Naive B cell (primary cell): ENCODE measurements at places on chromosomes 12 and 14.
A peak's percentile ranks its signal among the peaks of the same experiment; 100 is the strongest.

GRCh38 chr12:88752183-88752582 is 171.9 kb upstream of the KITLG start:
- no peak for DNase-seq

DNA sequence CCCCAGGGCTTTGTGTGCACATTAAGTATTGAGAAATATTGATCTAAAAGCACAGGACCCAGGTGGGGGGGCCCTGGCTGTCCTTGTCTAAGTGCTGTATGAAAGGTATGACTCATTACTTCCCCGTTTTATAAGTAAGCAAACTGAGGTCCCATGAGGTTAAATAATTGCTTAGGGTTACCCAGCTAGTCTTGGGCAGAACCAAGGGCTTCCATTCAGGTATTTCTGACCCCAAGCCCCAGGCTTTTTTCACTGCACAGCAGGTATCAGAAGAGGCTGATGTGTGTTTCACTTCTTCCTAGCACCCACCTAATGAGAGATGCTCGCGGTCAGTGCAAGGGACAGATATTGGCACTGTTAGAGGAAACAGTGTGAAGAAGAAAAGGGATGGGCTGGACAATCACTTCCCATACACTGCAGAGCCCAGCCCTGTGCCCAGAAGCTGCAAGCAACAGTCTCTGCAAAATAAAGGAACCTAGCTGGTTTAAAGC is 4.7 kb upstream of the TC2N start:
- peak; percentile 7 for DNase-seq

DNA sequence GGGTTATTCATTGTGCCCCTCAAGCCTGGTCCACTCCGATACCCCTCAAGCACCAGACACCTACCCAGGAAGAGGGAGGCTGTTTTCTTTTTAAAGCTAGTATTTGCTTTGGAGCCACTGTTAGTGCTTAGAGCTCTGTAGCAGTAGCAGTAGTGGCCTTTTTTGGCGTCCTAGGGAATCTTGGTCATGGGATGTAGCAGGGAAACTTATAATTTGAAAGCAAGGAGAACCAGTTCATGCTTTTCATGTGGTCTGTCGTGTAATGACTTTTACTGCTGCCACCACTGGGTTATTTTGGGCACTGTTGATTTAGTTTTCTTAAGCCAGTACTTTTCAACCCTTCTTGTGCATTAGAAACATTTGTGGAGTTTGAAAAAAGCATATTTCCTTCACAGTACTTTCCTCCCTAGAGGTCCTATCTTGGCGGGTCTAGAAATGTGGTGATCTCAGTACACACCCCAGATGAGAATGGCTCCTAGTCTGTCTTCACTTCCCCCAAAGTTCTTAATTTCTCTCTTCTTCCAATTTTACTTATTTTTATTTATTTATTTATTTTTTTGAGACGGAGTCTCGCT is 49.7 kb downstream of the MARK3 start:
- no peak for DNase-seq

DNA sequence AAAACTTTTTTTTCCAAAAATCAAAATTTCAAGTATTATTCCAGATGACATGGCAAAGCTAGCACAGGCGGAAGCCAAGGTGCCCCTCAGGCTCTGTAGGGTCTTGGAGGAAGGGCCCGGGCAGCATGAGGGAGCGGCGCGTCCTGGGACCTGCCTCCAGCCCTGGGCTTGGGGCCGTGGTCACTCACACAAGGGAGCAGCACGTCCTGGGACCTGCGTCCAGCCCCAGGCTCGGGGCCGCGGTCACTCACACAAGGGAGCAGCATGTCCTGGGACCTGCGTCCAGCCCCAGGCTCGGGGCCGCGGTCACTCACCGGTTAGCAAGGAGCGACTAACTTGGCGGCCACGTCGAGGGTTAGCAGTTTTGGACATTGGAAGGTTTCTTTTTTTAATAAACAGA is 11.9 kb upstream of the GOLGA3 start:
- DNase-seq = no peak

- no peak for DNase-seq
Measured at GRCh38 chr14:92584816-92585215, 71.2 kb downstream of the RIN3 start.

DNA sequence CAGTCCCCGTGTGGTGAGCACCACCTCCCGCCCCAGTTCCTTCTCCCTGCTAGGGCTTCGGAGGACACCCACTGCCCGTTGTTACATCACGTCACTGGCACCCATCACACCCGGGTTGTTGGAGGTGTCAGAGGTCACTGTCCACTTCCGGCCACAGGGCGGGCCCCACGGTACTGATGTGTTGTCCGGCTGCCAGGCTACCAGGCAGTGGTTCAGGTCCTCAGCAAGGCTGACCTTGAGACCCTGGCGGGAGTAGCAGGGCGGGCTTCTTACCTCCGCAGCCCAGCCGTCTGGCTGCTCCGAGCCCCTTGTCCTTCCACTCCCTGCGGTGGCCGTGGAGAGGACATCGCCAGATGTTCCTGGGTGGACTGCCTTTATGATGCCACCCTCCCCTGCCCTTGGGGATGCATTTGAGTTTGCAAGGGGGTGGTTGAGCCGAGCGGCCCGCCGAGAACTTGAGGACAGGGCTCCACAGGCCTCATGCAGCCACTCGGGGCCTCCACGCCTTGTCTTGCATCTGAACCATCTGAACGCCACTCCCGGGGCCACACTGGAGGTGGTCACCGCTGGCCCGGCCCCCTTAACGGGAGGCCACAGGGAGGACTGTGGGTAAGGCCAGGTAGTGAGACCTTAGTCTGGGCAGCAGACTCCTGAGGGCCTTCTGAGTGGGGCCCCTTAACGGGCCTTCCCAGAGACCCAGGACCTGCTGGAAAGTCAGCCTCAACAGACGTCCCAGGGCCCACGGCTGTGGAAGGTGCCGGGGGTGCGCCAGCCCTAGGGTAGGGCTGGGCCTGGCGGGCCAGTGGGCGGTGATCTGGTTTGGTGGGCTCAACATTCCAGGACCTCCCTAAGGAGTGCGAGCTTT is 27.1 kb upstream of the PLD4 start:
- no peak for DNase-seq

DNA sequence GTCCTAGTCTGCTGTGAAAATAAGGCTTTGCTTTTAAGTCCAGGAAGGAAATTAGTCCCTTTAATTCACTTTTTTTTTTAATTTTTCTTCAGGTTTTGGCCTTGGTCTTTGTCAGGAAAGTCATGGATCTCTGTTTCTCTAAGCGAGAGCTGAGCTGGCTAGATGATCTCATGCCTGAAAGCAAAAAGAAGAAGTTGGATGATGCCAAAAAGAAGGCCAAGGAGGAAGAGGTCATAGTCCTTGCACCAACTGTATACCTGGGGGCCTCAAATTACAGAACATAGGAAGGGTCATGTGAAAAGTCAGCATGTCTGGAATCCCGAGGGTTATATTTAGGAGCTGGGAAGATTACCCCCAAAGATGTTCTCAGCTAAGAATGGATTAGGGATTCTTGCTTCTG is 72.3 kb downstream of the SLC4A8 start:
- DNase-seq = no peak

DNA sequence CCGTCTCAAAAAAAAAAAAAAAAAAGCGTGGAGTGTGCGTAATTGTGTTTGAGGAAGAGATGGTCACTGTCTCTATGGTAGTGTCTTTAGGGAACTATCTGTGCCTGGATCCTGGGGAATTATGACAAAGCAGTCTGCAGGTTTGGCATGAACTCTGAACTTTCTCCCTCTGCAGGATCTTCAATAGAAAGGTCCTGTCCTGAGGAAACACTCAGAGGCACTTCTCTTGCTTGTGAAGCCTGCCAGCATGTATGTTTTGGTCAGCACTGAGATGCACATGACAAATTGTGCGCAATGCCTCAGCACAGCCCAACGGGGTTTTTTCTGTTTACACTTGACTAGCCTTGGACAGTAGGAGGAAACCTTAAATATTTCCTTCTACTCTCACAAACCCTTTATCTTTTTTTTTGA is 46.6 kb downstream of the ATF7 start:
- DNase-seq = no peak

GRCh38 chr12:8849876-8850275 is 27.5 kb downstream of the A2ML1 start:
- no peak for DNase-seq

DNA sequence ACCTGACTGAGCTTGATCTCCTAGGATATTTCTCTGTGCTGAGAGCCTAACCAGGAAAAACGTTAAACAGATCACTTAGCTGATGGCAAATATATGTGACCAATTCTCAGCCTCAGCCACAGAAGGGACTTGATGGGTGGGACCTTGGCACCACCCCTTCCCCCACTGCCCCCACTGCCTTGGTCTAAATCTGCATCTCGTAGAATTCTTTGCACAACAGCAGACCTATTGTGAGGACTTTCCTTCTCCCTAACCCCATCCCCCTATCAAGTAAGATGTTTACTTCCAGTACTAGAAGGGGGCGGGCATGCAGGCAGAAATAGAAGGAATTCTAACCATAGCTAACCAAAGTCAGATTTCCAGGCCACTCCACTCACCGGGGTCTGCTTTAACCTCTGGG is 313.2 kb downstream of the PCNX1 start:
- DNase-seq = no peak
